ENCODE measurements at places on chromosomes 4 and X. TPM values are rescaled to one million over a fixed set of nuclear protein-coding genes. Genes with fewer than 3 reads are reported as not detected.

DNA sequence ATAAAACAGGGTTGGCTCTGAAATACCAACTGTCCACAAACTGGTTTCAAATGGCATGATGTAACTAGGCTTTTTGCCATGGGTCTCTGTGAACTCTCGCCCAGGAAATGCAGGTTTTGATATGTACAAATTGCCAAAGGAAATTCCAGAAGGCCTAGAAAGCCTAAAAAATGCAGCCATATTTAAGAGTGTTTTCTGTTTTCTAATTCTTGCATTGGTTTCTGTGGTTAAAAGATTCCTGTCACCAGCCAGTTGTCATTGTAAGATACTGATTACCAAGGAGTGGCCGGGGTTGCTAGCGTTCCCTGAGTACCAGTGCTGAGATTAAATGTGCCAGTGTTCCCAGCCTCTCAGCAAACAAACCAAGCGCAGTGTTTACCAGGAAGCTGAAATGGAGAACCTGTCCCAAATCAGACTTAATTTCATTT is 53.9 kb upstream of the SORBS2 start:
- DNase-seq, result peak; percentile 55

P2RY4 gene
- not detected for total RNA-seq

DNA sequence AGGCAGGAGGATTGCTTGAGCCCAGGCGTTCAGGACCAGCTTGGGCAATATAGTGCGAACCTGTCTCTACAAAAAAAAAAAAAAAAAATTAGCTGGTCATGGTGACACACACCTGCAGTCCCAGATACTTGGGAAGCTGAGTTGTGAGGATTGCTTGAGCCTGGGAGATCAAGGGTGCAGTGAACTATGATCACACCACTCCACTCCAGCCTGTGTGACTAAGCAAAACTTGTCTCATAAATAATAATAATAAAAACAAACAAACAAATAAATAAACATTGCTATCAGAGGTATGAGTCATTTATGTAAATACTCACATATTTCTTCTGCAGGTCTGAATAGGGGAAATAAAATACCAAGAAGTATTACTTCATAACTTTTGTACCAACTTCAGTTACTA is 1372.7 kb upstream of the AGA start:
- no peak for DNase-seq

DNA sequence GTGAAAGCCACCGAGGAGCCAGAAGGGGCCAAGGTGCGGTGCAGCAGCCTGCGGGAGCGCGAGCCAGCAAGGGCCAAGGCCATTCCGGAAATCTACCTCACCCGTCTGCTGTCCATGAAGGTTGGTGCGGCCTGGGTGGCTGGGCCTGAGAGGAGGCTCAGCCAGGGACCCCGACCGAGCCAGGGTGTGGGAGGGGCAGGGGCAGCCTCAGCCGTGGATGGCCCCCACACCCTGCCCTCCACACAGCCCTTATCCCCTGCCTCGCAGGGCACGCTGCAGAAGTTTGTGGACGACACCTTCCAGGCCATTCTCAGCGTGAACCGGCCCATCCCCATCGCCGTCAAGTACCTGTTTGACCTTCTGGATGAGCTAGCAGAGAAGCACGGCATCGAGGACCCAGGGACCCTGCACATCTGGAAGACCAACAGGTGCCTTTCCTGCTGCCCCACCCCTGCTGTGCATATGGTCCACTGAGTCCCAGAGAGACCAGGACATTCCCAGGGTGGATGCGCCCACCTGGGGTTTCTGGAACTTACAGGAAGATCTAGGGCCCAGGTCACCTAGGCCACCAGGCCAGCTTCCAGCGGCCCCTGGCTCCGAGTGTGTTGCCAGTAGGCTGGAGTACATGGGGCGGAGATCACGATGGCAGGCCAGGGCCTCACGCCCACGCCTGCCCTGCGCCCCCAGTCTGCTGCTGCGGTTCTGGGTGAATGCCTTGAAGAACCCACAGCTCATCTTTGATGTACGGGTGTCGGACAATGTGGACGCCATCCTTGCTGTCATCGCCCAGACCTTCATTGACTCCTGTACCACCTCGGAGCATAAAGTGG is 3.4 kb upstream of the SRPK3 start:
- no peak for DNase-seq

FGD1 gene
- total RNA-seq, result 10.2 TPM

DNA sequence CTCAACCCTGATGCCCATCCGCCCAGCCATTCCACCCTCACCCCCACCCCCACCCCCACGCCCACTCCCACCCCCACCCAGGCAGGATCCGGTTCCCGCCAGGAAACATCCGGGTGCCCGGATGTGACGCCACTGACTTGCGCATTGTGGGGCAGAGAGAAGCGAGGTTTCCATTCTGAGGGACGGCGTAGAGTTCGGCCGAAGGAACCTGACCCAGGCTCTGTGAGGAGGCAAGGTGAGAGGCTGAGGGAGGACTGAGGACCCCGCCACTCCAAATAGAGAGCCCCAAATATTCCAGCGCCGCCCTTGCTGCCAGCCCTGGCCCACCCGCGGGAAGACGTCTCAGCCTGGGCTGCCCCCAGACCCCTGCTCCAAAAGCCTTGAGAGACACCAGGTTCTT is at the start of gene MAGEA1:
TSS of gene MAGEA1 (plus strand) at position 154 of the 400 bp plus-strand sequence. CDS start 3,106 bp downstream, outside the sequence.
- no peak for DNase-seq

GRCh38 chrX:47595716-47596251 is 13.5 kb downstream of the TIMP1 start:
- DNase-seq, result no peak

DNA sequence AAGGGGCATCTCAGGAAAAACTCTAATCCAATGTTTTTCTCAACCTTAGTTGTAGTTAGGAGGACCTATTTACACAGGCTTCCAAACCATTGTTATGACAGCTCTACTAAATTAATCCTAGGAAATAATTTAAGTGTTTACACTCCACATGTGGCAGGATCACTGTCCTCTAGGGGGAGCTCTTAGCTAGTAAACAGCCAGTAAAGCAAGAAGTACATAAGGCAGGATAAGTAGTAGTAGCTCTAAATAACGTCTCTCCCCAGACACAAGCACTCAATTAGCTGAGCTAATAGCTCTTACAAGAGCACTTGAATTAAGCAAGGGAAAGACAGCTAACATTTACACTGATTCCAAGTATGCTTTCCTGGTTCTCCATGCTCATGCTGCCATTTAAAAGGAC is 37.3 kb downstream of the NUDT11 start:
- DNase-seq, result no peak
